ENCODE measurements at places on chromosomes 11 and 22.
A peak's percentile ranks its signal among the peaks of the same experiment; 100 is the strongest.

DNA sequence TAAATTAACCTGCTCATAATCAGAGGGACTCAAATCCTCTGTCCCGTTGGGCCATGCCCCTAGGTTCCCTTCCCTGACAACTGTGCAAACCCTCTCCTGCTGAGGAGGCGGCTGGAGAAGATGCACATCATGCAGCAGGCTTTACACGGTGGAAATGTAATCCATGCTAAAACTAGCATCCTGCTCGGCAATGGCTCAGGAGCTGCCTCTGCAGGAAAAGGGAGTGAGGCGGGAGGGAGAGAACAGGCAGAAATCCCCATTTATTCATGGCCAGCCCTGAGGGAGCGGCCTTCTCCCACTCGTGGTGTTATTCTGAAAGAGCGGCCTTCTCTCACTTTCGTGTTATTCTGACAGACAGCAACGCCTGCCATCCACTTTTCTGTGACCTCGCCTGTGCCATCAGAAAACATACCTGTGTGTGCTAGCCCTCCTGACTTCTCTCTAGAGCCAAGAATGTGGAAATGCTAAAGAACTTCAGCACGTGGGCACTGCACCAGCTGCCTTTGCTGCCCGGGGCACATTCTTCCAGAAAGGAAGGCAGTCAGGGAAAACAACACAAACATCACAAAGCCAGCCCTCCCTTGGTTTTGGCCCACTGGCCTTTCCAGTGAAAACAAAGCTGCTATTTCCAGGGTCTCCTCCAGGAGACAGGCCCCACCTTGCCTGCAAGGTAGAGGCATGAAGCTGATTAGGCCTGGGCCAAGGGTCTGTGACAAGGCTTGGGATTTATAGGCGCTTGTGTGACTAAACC is 62.9 kb upstream of the BID start:
- no peak for DNase-seq

DNA sequence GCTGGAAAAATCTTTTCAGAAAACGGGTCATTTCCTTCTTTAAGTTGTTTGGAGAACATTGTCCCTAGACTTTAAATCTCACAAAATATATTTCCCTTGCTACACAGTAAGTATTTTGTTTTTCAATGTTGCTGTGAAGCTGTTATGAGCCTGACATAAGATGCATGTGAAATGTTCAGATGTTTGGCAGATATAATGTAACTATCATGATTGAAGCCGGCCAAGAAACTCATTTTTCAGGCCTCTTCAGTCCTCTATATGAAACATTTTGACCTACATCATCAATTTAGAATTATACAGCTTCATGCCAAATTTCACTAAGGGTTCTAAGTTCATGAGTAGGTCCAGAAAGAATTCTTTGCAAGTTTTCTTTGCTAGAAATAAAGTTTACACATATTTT is 133.8 kb downstream of the JRKL start:
- DNase-seq = no peak

DNA sequence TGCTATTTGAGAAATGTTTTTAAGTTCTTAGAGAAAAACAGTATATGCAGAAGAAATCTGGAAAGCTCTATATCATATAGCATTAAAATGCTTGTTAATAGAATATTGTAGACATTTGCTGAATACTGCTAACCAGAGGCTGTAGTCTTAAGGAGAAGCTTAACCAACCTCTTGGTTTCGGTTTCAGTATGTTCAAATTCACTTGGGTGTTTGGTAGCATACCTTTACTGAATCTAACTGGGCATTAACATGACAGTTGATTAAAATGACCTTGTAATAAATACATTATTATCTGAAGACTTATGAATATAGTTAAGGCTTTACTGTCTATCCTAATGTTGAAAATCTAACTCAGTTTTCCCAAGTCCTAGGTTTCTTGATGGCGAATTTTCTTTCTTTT is 5.4 kb downstream of the PCF11 start:
- no peak for DNase-seq

DNA sequence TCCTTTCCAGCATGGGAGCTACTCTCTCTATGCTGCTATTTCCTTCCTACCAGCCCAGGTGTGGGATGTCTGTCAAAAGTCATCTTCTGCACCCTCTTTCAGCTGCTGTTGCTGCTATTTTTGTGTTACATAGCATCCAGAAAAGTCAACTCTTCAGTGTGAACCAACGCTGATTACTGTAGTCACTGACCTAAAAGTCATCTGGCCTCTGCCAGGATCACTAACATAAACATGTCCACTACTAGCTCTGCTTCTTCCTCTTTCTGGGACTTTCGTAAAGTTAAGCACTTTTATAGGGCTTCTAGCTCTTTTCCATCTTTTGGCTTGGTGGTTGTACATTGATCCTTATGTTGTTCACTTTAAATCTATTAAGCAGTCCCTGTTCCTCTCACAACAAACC is 90.2 kb upstream of the CARD18 start:
- no peak for DNase-seq

DNA sequence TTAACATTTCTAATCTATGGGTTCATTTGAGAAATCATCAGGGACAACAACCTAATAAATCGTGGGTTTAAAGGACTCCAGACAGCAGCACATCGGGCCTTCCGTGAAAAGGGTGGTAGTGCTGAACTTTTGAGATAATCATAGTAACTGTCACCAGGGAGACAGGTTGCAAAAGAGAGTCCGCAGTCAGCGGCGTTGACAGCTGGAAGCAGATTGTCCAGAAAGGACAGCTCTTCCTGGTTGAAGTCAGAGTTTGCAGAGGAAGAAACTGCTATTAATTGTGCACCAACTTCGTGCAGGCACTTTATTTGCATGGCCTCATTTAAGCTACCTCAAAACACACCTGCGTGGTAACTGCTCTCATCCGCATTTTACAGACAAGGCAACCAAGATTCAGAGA is 20.5 kb upstream of the ISX start:
- no peak for DNase-seq

DNA sequence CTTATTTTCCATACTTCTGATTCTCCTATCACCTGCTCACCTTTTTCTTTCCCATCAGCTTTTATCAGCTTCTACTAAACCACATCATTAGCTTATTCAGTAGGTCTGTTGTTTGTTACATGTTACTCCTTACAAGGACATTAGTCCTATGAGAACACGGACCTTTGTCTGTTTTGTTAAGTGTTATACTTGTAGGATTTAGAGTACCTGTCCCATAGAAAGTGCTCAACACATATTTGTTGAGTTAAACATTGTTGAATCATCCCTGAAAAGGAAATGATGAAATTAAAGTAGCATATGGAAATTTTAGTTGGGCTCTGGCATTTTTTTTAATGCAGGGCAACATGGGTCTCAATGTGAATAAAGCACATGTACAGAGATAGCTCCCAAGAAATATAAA is 222.1 kb upstream of the CARD18 start:
- DNase-seq = no peak

DNA sequence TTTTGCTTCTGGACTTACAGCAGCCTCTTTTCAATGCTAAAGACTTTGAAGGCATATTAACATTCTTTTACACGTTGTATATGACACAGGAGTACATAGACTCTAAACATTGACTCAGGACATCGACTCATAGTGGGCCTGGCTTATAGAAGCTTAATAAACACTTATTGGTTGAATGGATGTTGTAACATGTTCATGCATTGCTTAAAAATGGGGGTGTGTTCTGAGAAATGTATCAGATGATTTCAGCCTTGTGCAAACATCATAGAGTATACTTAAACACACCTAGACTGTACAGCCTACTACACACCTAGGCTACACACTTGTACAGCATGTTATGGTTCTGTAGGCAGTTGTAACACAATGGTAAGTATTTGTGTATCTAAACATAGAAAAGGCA is 17.9 kb downstream of the TTC17 start:
- no peak for DNase-seq

DNA sequence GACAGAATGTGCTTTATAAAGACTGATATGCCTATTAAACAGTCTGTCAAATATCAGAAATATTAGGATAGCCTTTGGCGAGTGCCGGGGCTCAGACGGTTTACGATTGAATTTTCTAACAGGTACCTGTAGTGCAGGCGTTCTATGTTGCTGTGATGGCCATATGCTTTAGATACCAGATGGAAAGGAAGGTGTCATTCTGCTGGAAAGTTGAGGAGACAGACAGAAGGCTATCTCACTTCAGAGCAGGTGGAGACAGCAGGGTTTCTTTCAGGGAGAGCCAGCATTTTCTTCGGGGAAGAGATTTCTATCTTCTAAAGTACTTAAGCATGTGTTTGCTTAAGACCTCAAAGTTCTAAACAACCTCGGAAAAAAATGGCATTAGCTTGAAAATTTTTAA is 415.4 kb downstream of the NTM start:
- DNase-seq = no peak

- DNase-seq = no peak
Observed at GRCh38 chr11:2863276-2863618, 22.3 kb downstream of the CDKN1C start.

- no peak for DNase-seq
Observed at GRCh38 chr11:9277176-9277575, 12.0 kb upstream of the DENND5A start.

GRCh38 chr11:9001736-9002135 is 2.1 kb downstream of the NRIP3 start:
- no peak for DNase-seq

DNA sequence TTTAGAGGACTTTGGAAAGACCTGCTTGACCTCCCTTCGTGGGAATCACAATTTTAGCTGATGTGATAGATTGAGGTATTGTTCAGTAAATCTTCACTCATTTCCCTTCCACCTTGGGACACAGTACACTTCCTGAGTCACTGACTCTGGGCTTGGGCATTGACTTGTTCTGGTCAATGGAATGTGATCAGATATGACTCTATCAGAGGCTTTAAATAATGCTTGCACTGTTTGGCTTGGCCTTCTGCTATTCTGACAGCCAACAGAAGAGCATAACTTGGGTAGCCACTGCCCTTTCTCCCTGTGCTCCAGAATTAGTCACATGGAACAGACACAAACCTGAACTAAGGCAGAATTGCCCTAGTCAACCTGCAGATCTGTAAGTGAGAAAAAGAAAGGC is 12.5 kb downstream of the PRR5L start:
- DNase-seq = no peak

GRCh38 chr11:104588970-104589369 is 309.3 kb downstream of the CASP12 start:
- DNase-seq = no peak

GRCh38 chr11:267491-267994 is 10.7 kb upstream of the NLRP6 start:
- DNase-seq = no peak

- DNase-seq = no peak
Observed at GRCh38 chr22:47075568-47075967, 313.1 kb downstream of the TBC1D22A start.

- DNase-seq = no peak
Observed at GRCh38 chr22:42646569-42647525, 2.3 kb downstream of the CYB5R3 start.

- no peak for DNase-seq
Observed at GRCh38 chr11:11022125-11022730, 164.4 kb upstream of the ZBED5 start.

DNA sequence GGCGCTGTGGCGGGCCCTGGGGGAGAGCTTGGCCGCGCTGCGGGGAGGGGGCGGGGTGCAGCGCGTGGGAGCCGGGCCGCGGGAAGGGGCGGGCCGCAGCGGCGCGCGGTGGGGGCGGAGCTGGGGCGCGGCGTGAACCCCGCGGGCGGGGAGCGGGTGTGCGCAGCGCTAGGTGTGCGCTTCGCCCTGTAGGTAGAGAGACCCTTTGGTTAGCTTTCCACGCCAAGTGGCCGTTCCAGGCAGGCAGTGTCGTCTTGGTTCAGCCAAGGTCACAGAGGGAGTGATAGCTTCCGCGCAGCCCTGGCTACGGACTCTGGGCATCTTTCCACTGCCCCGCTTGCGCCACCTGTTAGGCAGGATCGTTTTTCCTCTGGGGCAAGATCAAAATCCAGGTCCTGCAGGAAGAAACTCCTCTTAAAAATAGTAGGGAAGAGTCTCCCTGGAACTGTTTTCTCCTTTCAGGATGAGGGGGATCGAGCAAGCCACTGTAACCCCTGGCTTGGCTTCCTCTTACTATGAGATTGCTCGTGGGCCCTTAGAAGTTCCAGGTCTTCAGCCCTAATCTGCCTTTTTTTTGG is 434 bp downstream of the BANF1 start:
- no peak for DNase-seq

- DNase-seq = no peak
Observed at GRCh38 chr11:69659591-69659990, 15.6 kb downstream of the LTO1 start.

GRCh38 chr11:30348035-30348434 is 25.1 kb downstream of the ARL14EP start:
- DNase-seq = no peak

DNA sequence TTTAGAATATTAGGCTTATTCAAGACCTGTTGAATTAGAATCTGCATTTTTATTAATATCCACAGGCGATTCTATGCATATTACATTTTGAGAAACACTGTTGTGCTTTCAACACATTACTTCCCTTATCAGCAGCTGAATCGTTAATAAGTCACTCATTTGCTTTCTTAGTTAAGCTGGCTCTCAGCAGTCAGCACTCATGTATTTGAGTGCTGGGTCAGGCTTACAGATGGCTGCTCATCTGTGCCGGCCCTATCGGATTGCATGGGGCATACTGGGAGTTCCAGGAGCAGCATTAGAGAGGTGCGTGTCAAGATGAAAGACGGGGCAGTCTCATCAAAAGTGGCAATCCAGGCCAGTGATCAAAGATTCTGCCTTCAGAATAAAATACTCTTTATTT is 10.8 kb upstream of the OR51L1 start:
- no peak for DNase-seq

DNA sequence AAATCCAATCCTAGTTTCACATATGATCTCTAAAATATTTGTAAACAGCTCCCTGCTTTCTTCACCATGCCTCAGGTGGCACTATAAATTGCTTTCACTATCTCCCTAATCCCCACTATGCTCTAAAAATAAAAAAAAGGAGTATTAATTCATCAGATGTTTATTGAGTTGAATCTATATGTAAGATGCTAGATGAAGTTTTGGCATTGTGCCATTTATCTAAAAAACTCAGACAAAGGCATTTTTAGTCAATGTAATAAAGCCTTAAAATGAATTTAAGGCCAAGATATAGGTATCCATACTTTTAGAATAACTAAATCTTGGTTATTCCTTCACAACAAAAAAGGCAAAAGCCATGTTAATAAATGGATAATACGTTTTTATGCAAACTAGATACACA is 373.9 kb downstream of the ETS1 start:
- DNase-seq = no peak

GRCh38 chr22:31490496-31490925 is 869 bp upstream of the EIF4ENIF1 start:
- peak; percentile 25 for DNase-seq
